ENCODE measurements at places on chromosomes 13 and 19.
A peak's percentile ranks its signal among the peaks of the same experiment; 100 is the strongest.

DNA sequence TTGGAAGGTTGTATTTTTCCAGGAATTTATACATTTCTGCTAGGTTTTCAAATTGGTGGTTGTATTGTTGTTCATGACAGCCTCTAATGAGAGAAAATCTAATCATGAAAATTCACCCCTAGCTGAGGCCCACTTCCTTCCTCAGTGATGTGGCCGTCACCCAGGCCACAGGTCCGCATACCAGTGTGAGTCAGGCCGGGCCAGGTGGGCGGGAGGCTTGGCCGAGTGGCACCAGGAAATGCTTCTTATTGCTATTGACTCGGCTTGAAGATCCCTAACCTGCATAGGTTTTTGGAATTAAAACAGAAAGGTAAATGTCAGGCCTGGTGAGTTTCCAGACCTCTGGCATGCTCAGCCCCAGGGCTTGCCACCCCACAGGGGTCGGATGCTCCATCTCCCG is 88.7 kb downstream of the SCGB2B2 start:
- DNase-seq, result no peak

- DNase-seq, result no peak
Measured at GRCh38 chr13:100214886-100215285, 126.0 kb downstream of the PCCA start.

DNA sequence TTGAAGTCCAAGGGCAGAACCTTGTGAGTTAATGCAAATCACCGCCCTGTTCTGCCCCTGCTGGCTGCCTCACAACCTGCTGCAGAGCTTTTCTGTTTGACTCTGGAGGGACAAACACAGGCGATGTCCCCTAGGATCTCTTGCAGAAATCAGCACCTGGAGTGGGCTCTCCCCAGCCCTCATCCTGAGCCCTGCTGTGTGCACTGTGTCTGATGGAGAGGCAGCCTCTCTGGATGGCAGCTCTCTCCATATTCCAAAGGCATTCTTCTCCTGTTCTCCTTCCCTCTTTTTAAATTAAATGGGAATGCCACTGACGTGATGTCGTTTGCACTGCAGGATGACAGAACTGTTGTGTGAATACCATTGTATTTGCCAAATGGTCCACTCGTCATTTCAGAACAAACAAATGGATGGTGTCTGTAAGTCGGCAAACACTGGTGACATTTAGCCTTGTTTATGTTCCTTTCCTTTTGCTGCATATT is 184.1 kb downstream of the ZNF536 start:
- no peak for DNase-seq

- no peak for DNase-seq
Measured at GRCh38 chr13:110525328-110526319, 35.9 kb downstream of the RAB20 start.

DNA sequence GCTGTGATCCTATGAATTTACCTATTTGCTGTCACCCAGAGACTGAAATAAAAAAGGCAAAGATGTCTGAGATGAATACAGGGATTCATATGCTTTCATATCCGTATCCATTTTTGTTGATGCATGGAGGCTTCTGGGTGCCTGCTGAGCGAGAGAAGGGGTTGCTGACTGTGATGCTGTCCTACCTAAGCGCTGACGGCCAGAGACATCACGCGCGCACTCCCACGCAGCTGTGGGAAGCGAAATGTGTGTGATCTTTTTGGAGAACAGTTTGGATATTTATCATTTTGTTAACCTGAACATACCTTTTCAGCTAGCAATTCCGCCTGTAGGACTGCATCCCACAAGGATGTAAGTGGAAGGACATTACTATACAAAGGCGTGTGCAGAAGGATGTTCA is 23.9 kb downstream of the TSHZ3 start:
- no peak for DNase-seq

- DNase-seq, result peak; percentile 36
Measured at GRCh38 chr13:110714797-110715394, 1.4 kb downstream of the ING1 start.

DNA sequence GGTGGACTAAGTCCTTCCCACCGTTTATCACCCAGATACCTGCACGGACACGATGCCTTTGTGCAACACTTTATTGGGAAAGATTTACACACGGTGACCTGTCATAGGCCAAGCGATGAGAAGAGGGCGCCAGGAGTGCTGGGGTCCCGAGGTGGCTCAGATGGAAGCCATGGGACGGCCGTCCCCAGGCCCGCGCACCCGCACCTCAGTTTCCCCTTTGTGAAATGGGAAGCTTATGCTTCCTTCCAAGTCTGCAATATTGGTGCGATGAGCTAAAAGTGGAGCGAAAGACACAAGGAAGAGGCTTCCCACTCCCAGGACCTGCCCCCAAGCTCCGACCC is 369 bp upstream of the TMC4 start:
- DNase-seq, result no peak

Data from stimulated activated CD4-positive, alpha-beta T cell treated with anti-CD3 and anti-CD28 coated beads, Interleukin-1b, Interleukin-23, amount 100 ng/mL, for 48 hours (primary cell).